ENCODE measurements at places on chromosomes 2 and 18.

GRCh38 chr2:209787416-209787815 lies 15.8 kb downstream of the UNC80 start:
- H3K36me3 ChIP-seq: no peaks in the 10 kb centered on the region
- no peaks in the 10 kb centered on the region for H3K27me3 ChIP-seq
- no peak overlapping the region for H3K4me3 ChIP-seq
- DNase-seq: no peak
- H3K27ac ChIP-seq: no peak overlapping the region
- H3K4me1 ChIP-seq: peaks cover 3% of the 10 kb centered on the region

GRCh38 chr2:75513616-75514170 lies 47.0 kb downstream of the EVA1A start:
- H3K4me3 ChIP-seq: no peak overlapping the region
- no peaks in the 10 kb centered on the region for H3K27me3 ChIP-seq
- DNase-seq: no peak
- no peak overlapping the region for H3K27ac ChIP-seq

GRCh38 chr2:234292962-234293243 lies 204.0 kb downstream of the ARL4C start:
- DNase-seq: no peak
- H3K27me3 ChIP-seq: peaks cover 9% of the 10 kb centered on the region
- H3K4me3 ChIP-seq: no peak overlapping the region
- H3K36me3 ChIP-seq: no peaks in the 10 kb centered on the region

DNA sequence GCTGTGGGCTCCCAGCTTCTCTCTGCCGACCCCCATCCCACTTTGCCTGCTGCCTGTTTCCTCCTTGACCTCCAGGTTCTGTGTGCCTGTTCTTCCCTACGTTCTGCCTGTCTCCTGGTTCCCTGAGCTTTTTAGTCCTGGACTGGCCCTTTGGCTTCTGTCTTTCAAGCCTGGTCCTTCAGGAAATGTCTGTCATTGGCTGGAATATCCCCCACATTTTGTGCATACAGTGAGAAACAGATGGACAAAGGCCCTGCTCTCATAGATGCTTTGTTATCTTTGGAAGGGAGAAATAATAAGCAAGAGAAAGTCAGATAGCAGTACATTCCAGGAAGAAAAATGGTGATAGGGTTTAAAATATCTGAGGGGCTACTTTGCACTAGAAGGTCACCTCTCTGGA lies 5.7 kb downstream of the MGAT5 start:
- H3K4me1 ChIP-seq: peaks cover 9% of the 10 kb centered on the region
- no peaks in the 10 kb centered on the region for H3K36me3 ChIP-seq

DNA sequence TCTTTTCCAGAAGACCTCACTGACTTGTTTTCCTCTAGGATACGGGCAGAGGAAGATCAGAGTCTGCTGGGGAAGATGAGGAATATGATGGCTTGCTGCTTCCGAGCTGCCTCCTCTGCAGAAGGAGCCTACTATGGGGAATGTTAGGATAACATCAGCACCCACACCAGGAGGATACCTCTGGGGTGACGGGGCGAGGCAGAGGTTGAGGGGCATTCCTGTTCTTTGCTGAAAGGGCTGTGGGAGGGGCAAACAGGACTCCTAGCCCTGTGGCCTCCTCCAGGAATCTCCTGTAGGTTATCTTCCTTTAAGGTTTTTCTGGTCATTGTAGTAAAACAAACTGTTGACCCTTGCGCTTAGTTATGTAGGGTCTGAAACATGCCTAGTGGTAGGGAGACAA lies 102.5 kb downstream of the CRIM1 start:
- no peak overlapping the region for H3K27ac ChIP-seq
- no peaks in the 10 kb centered on the region for H3K27me3 ChIP-seq
- H3K4me1 ChIP-seq: peaks cover 13% of the 10 kb centered on the region

- H3K4me3 ChIP-seq: no peak overlapping the region
- H3K27me3 ChIP-seq: no peaks in the 10 kb centered on the region
- no peaks in the 10 kb centered on the region for H3K4me1 ChIP-seq
- H3K36me3 ChIP-seq: peaks cover 9% of the 10 kb centered on the region
- H3K27ac ChIP-seq: no peak overlapping the region
- DNase-seq: no peak
Observed at GRCh38 chr2:109164739-109165221, 35.8 kb downstream of the SH3RF3 start.

GRCh38 chr2:241867776-241868420 lies 1.6 kb upstream of the RTP5 start:
- H3K36me3 ChIP-seq: peaks cover 20% of the 10 kb centered on the region
- H3K27me3 ChIP-seq: peaks cover 11% of the 10 kb centered on the region
- DNase-seq: peak; percentile 34
- no peak overlapping the region for H3K4me3 ChIP-seq
- H3K4me1 ChIP-seq: peaks cover 26% of the 10 kb centered on the region

DNA sequence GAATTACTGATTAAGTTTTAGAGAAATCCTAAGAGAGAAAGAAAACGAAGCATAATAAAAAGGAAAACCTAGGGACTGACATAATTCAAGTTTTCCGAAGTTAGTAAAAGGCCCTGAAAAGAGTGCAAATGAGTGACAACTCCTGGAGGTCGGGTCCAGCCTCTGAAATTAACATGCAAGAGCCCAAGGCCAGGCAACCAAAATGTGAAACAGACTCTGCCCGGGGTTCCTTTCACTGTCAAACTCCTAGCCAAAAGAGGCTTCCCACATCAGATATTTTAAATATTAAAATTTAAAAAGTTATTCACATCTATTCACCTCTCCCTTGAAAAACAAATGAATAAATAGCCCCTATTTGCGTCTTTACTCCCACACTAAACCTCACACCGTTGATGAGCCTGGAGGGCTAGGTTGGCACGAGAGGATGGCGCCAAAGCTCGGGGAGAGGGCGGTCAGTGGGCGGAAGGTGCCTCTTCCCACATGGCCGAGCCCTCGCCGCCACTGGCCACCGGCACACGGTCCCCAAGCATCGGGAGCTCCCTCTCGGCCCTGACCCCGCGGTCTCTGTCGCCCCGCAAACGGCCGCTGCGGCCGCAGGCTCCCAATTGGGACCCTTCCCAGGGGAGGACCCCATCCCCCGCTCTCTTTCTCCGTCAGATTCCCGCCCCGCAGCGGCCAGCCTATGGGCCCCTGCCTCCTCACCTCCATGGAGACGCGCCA lies 630 bp downstream of the PPM1G start:
- peaks cover 13% of the 10 kb centered on the region for H3K4me1 ChIP-seq
- DNase-seq: peak; percentile 54
- H3K36me3 ChIP-seq: peaks cover 4% of the 10 kb centered on the region
- peak overlapping the region; percentile 94 for H3K4me3 ChIP-seq
- peaks cover 7% of the 10 kb centered on the region for H3K27me3 ChIP-seq

- H3K4me1 ChIP-seq: peaks cover 3% of the 10 kb centered on the region
- no peak overlapping the region for H3K27ac ChIP-seq
- peaks cover 14% of the 10 kb centered on the region for H3K36me3 ChIP-seq
- H3K4me3 ChIP-seq: no peak overlapping the region
- no peak for DNase-seq
Observed at GRCh38 chr2:13686262-13686661, 946.3 kb upstream of the LRATD1 start.

DNA sequence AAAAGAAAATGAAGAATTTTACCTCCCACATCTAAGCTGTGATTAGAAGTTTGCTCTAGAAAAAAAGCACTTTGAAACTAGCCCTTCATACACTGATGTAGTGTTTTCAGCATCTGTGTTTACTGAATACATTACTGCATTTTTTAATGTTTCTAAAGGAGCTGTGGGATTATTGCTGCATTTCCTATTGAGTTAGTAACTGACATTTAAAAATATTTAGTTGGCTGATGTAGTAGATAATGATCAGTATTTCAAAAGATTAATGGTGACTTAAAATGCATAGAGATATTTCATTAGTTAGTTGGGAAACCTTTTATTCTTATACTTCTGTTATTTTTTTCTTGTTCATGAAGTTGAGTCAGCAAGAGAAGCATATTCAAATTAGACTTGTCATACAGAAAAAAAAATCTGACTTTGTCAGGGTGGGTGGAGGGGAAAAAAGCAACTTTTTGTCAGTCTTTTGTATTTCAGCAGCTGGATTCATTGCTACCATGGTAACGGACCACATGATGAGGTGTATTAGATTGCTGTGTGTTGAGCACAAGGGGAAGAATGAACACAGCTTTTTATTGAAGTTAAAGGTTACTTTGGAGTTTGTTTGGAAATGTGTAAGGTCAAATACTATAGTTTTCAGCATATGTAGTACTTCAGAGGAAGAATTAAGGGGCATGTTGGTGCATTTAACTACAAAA lies at the start of gene DTNA:
Gene DTNA, plus strand, starts transcription at position 549 of the 692 bp plus-strand sequence. CDS start 45,679 bp downstream, outside the sequence.
- no peak within 1 kb of the TSS for H3K27ac ChIP-seq
- H3K4me3 ChIP-seq: no peak within 1 kb of the TSS
- no peaks in the 10 kb centered on the region for H3K27me3 ChIP-seq
- DNase-seq: no peak
- H3K36me3 ChIP-seq: no peaks in the 10 kb centered on the region
- peaks cover 18% of the 10 kb centered on the region for H3K4me1 ChIP-seq

GRCh38 chr18:75073654-75074053 lies 135.3 kb downstream of the PTGR3 start:
- no peaks in the 10 kb centered on the region for H3K36me3 ChIP-seq
- no peak for DNase-seq
- H3K4me3 ChIP-seq: no peak overlapping the region
- no peak overlapping the region for H3K27ac ChIP-seq

GRCh38 chr2:7348761-7349160 lies 431.5 kb downstream of the RNF144A start:
- no peak for DNase-seq
- H3K36me3 ChIP-seq: no peaks in the 10 kb centered on the region
- H3K4me3 ChIP-seq: no peak overlapping the region
- H3K27me3 ChIP-seq: no peaks in the 10 kb centered on the region

GRCh38 chr2:30709516-30709915 lies 97.7 kb downstream of the CAPN13 start:
- H3K27me3 ChIP-seq: peaks cover 3% of the 10 kb centered on the region
- H3K4me3 ChIP-seq: no peak overlapping the region
- peaks cover 2% of the 10 kb centered on the region for H3K4me1 ChIP-seq
- no peaks in the 10 kb centered on the region for H3K36me3 ChIP-seq

DNA sequence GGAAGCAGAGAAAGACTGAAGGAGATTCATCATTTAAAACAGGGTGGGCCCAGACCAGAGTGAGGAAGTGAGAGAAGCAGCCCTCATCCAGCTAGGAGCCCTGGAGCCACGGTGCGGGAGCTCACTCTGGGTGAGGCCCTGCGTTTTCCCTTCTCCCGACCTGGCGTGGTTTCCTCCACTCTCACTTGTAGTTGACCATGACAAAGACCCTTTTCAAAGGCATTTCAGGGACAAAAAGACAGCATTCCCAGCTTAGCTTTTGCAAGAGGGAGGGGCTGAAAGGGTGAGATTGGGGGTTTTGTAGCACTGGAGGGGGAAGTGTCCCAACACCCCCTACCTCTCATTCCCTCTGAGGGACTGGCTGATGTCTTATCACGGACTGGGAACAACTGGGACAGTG lies 56.6 kb downstream of the TRPM8 start:
- H3K27ac ChIP-seq: no peak overlapping the region
- no peaks in the 10 kb centered on the region for H3K27me3 ChIP-seq
- DNase-seq: no peak
- no peak overlapping the region for H3K4me3 ChIP-seq

DNA sequence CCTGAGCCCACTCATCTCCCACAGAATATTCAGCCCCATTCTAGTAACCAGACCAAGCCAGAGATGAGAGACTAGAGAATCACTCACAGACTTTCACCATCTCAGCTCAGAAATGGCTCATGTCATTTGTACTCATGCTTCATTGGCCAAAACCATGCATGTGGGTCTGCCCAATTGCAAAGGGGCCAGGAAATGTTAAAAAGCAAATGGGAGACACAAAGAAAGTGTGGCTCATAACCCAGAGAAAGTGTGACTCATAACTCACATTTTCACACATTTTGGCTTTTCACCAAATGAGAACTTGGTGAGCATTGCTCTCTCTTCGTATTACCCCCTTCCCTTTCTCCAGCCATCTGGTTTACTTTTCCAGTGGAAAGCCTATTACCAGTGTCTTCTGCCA lies 66.2 kb downstream of the MDH1 start:
- H3K27ac ChIP-seq: no peak overlapping the region
- H3K4me1 ChIP-seq: peaks cover 5% of the 10 kb centered on the region
- DNase-seq: no peak
- H3K36me3 ChIP-seq: peaks cover 11% of the 10 kb centered on the region
- H3K27me3 ChIP-seq: no peaks in the 10 kb centered on the region
- H3K4me3 ChIP-seq: no peak overlapping the region

- no peaks in the 10 kb centered on the region for H3K36me3 ChIP-seq
- no peak overlapping the region for H3K27ac ChIP-seq
- peaks cover 15% of the 10 kb centered on the region for H3K27me3 ChIP-seq
- H3K4me3 ChIP-seq: no peak overlapping the region
Observed at GRCh38 chr2:236107536-236107935, 60.6 kb downstream of the GBX2 start.

GRCh38 chr2:161041356-161041755 lies 118.9 kb upstream of the TANK start:
- no peak overlapping the region for H3K4me3 ChIP-seq
- no peak for DNase-seq
- H3K27ac ChIP-seq: peak overlapping the region; percentile 25
- H3K36me3 ChIP-seq: no peaks in the 10 kb centered on the region
- no peaks in the 10 kb centered on the region for H3K27me3 ChIP-seq

DNA sequence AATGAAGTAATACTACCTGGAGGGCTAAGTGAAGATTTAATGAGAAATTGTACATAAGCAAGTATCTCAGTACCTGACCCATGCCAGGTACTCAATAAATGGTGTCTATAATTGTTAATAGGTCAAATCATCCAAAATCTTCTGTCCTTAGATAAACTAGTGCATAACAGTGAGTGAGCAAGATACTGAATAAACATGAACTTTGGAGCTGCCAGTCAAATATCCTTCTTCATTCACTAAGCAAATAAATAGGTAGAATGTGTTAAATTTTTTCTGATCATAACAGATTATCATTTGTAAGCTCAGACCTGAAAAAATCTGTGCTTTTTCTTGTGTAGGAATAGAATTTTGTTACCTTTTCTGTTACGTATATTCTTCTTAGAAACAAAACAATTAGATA lies 39.6 kb downstream of the RAB3GAP1 start:
- H3K4me3 ChIP-seq: no peak overlapping the region
- no peak overlapping the region for H3K27ac ChIP-seq
- no peaks in the 10 kb centered on the region for H3K4me1 ChIP-seq
- H3K36me3 ChIP-seq: peaks cover 6% of the 10 kb centered on the region
- H3K27me3 ChIP-seq: no peaks in the 10 kb centered on the region

- H3K27me3 ChIP-seq: no peaks in the 10 kb centered on the region
- H3K4me3 ChIP-seq: no peak overlapping the region
- no peaks in the 10 kb centered on the region for H3K4me1 ChIP-seq
- H3K36me3 ChIP-seq: peaks cover 6% of the 10 kb centered on the region
Observed at GRCh38 chr2:181430406-181431118, 26.6 kb upstream of the ITGA4 start.

DNA sequence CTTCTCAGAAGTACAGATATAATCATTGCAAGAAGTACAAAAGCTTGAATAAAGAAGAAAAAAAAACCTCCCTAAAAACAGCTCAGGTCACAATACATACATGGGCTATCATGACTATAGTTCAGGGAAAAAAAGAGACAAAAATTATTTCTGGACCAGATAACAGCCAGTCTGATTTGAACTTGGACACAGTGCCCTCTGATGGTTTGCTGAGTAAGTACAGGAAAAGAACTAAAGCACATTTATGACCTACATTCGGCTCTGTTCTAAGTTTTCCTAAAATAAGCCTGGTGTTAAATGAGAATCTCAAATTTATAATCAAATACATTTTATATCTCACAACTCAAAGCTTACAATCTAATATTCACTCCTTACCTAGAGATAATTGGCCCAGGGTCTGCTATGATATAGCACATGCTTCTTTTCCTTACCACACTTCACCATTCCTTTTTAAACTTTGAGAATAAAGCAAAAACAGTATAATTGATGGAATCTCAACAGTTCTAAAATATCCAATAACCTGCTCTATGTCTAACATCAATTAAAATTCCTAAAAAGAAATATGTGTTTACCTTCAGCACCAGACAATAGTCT lies 81.1 kb downstream of the RAPH1 start:
- no peak for DNase-seq
- H3K4me1 ChIP-seq: peaks cover 2% of the 10 kb centered on the region
- H3K27me3 ChIP-seq: no peaks in the 10 kb centered on the region
- no peak overlapping the region for H3K4me3 ChIP-seq
